ENCODE measurements at places on chromosomes 5 and 9.

GRCh38 chr5:11918463-11919045 is 14.3 kb upstream of the CTNND2 start:
- no peak for DNase-seq

DNA sequence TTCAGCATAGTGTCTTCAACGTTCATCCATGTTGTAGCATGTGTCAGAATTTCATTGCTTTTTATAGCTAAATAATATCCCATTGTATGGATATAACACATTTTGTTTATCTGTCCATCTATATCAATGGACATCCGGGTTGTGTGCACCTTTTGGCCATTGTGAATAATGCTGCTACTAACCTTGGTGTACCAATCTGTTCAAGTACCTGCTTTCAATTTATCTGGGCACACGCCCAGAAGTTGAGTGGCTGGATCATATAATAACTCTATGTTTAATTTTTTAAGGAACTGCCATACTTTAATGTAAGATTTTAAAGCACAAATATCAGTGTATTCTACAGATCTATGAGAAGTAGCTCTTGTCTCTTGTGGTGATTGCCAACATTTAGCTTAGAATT is 43.5 kb downstream of the SCAI start:
- DNase-seq = no peak

DNA sequence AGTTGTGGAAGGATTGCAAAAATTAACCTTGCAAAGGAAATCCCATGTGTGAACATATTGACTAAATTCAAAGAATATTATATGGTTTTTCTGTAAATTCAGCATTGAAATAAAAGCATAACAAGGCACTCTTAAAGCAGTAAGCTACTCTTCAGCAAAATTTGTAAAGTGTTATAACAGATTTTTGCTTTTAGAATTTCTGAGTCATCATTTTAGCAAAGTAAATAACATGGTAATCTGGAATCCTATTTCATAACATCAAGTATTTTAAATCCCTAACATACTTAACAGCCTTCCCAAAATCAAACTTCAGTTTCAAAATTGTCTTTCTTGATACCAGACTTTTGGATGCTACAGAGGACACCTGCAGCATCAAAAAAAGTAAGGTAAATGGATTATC is 436.0 kb upstream of the CDH9 start:
- no peak for DNase-seq

- DNase-seq = no peak
These were observed 63.5 kb downstream of the GPR21 start for GRCh38 chr9:123096987-123097386.

- DNase-seq = no peak
These were observed 394.0 kb downstream of the DMRTA1 start for GRCh38 chr9:22840641-22841040.

- no peak for DNase-seq
These were observed 8.9 kb upstream of the NRG2 start for GRCh38 chr5:140051950-140052349.
